ENCODE measurements at places on chromosomes 3 and 15.

GRCh38 chr3:56806407-56806806 is 4.7 kb upstream of the ARHGEF3 start:
- no peak for DNase-seq

DNA sequence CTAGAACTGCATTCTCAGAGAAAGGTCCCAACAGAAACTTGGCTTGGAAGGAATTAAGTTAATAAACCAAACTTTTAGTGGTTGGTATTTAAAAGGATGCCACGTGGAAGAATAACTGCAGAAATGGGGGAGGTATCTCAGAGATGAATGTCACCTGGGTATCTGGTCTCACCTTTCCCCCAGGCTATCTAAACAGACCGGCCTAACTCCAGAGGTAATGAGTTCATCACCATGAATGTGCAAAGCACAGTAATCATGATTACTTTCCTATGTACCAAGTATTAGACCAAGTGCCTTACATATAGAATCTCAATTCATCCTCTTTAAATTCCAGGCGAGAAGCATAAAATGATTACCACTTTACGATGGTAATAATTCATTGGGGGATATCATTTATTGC is 80.8 kb downstream of the FBN1 start:
- no peak for DNase-seq

GRCh38 chr15:85618956-85619491 is 175.7 kb downstream of the KLHL25 start:
- DNase-seq: peak; percentile 39

GRCh38 chr15:79496838-79497237 is 64.7 kb downstream of the MINAR1 start:
- DNase-seq: no peak

DNA sequence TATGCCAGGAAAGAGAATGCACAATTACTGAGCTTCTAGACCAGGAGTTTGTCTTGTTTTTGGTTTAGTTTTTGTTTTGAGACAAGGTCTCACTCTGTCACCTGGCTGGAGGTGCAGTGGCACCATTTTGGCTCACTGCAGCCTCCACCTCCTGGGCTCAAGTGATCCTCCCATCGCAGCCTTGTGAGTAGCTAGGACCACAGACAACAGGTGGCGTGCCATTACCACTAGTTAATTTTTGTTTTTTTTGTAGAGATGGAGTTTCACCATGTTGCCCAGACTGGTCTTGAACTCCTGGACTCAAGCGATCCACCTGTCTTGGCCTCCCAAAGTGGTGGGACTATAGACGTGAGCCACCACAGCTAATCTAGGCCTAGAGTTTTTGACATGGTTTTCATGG is 104.4 kb upstream of the CCDC54 start:
- no peak for DNase-seq

DNA sequence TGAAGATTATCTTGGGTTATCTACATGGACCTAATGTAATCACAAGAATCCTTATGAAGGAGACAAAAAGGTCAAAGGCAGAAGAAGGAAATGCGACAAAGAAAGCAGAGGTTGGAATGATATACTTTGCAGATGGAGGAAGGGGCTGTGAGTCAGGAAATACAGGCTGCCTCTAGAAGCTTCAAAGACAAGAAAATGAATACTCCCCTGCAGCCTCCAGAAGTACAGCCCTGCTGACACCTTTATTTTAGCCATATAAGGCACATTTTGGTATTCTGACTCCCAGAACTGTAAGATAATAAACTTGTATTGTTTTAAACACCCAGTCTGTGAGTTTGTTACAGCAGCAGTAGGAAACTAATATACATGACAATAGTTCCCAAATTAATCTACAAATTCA is 58.6 kb downstream of the SIDT1 start:
- DNase-seq: no peak

DNA sequence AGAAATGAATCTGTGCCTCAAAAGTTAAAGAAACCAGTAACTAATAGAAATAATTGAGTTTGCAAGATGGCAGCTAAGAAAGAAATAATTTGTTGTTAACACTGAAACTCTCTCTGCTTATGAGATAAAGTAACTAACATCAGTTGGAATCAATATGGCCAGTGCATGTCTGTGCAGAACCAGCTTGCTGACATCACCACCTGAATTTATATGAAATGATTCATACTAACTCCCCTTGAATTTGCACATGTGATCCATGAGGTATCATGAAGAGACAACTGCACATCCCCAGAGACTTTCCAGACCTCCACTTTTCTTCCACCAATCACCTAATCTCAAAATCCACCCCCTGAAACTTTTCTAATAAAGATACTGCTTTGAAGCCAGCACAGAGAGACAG is 10.3 kb upstream of the SLC25A38 start:
- no peak for DNase-seq

- DNase-seq: no peak
Measured at GRCh38 chr15:89034305-89034704, 54.0 kb upstream of the ABHD2 start.

GRCh38 chr3:30492322-30493192 is 113.8 kb upstream of the TGFBR2 start:
- no peak for DNase-seq

DNA sequence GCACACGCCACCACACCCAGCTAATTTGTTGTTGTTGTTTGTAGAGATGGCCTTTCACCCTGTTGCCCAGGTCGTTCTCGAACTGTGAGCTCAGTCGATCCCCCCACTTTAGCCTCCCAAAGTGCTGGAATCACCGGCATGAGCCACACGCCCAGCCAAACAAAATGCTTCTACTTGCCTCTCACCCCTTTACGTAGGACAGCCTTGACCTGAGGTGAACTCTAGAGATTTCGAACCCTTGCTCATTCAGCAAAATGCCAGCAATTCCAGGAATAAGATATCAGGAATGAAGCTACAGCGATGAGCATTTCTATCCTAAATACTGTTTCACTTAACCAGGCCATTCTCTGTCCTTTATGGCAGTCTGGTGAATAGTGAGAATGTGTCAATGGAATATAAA is 135.0 kb downstream of the LRRK1 start:
- DNase-seq: no peak

DNA sequence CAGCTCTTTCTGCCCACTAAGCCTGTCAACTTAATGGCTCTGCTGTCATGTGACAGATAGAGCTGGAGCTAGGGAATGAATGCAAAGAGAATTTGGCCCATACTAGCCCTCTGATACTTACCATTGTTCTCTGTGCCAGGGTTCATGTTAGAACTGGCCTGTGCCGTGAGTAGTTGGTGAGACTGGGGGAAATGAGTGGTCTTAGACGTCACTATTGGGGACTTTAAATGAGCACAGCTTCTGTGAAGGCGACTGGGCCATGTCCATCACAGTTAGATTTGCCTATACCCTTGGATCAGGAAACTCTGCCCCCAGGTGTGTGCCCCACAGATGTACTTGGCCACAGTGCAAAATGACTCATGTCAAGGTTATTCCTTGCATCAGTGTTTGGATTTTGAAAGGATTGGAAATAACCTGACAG is 124.9 kb downstream of the PTPRG start:
- no peak for DNase-seq

DNA sequence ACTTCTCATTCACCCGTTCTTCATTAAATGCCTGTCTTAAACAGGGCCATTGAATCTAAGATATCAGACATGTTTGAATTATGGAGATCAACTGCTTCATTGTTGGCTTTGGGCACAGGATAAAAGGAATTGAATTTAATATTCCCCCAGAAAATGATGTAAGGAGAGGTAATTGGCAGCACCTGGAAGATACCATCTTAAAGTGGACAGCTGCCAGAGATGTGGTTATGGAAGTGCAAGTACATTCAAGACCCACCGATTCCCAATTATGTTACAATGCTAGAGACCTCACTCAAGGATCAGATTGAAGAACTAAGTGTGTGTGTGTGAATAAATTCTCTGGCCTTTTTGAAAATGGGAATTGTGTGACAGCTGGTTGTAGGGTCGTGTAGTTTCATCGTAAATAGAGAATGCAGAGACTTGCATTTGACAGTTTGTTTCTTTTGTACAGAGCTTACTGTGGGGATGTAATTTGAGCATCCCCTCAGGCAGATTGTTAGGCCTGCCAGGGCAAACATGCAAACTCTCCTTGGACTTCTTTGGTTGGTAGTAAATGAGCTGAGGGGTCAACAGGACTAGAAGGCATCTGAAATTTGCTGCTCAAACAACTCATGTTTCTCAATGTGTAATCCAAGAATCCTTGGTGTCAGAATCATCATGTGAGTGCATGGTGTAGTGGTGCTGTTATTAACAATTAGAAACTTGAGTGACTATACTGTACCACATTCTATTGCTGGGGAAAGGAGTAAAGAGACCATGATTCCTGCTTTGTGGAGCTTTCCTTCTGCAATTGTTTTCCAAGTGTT is 359.2 kb upstream of the THRB start:
- DNase-seq: no peak

DNA sequence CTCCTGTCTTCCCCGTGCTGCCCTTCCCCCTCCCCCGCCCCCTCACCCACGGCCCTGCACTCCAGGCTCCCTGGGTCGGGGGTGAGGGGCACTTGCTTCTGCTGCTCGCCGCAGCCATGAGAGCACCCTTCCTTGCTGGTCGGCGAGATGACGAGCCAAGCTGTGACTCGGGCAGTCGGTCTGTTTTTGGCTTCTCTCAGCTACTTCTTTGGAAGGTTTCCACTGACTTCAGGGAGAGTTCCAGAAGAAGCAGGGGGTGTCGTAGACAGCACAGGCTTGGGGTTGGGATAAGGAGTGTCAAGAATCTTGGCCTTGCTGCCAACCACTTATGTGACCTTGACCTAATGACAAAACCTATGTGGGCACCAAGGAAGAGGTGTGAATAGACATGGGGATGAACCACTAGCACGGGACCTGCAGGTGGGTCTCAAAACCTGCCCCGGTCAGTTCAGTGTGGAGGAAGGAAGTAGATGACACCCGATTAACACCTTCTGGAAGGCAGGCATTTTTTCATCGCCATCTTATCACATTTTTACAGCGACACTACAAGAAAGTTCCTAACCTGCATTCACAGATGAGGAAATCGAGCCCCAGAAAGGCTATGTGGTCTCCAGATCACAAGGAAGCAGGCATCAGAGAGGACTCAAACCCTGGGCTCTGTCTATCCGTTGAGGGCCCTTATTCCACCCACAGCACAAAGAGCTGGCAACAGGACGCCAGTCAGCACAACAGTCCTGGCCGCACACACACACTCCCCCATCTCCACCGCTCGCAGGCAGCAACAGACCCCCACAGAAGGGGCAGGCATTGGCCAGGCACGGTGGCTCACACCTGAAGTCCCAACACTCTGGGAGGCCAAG is 120.9 kb downstream of the LIPC start:
- DNase-seq: no peak

DNA sequence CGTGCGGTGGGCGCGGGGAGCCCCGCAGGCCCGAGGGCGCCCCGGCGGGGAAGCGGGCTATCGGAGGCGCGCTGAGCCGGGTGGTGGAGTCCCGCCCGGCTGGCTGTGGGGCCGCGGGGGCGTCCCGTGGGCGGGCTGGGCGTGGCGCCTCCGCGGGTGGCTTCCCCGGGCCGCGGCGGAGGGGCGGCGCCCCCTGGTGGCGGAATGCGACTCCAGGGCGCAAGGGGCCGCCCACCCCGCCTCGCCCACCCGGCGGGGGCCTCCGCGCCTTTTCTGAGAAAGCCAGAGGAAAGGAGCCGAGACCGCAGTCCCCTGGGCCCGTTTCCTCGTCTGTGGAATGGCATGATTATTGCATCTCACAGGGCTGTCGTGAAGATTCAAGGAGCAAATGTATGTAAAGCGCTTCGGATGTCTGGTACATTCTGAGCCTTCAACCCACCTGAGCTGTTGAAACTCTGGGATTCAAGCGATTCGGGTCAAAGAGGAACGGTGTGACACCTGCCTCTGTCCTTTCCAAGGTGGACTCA is 31.9 kb upstream of the RAB6B start:
- DNase-seq: peak; percentile 84

- DNase-seq: peak; percentile 55
Measured at GRCh38 chr3:46895204-46895660, 17.7 kb downstream of the PTH1R start.

DNA sequence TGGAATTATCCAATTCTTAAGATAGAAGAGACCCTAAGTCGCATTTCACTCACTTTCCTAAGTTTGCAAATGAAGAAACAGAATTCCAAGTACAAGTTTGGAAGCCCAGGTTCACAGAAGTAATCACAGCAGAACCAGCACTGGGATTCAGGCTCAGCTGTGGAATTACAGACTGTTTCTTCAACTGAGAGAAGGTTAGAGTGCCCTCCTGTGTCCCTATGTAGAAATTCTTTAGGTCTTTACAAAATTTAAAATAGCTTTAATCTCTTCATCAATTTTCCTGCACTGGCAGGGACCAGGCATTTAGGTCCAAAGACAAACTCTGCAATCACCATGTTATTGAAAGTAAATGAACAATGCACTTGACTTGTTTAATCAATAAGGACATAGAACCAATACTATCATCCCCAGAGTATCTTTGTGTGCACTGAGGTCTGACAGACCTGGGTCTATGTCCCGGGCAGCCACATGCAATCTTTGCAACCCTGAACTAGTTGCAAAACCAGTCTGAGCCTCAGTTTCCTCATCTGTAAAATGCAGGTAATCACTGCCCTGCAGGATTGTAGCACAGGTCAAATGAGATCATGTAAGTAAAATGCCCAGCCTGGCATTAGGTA is 96.3 kb upstream of the ZBED2 start:
- peak; percentile 54 for DNase-seq

DNA sequence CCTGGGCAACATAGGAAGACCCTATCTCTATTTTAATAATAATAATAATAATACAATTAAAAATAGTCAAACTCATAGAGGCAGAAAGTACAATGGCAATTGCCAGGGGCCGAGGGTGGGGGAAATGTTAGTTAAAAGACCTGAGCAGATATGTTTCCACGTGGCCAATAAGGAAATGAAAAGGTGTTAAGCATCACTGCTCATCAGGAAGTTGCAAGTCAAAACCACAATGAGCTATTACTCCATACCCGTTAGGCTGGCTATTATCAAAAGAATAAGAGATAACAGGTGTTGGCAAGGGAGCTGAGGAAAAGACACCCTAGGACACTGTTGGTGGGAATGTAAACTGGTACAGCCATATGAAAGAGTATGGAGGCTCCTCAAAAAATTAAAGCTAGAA is 60.4 kb upstream of the PRSS50 start:
- no peak for DNase-seq

- no peak for DNase-seq
Measured at GRCh38 chr15:88995449-88995848, 82.3 kb upstream of the MFGE8 start.

GRCh38 chr3:149886957-149887356 is 73.9 kb downstream of the RNF13 start:
- no peak for DNase-seq

DNA sequence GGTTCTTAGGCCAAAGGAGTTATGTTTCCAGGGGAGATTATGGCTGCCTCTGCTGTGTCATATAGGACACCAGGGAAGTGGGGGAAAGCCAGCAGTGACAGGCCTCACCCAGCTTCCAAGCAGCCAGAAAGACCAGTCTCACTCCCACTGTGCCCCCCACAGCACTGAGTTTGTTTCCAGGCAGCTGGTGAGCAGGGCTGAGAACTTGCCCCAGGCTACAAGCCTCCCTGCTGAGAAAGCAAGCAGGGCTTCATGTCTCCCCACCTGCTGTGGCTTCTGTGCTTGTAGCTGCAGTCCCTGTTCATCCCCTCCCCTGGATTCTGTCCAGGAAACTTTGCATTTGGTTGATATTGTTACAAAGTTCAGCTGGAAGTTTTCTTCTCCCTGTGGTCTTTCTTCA is 376.3 kb downstream of the PDCD6IP start:
- no peak for DNase-seq

- no peak for DNase-seq
Measured at GRCh38 chr3:63333815-63334214, 55.7 kb downstream of the SYNPR start.

All from small intestine (tissue), 16 donors.